Fibroblast of skin of scalp (primary cell): ENCODE measurements at places on chromosomes 12 and 14.

- DNase-seq = no peak
Measured at GRCh38 chr12:81176796-81177195, 98.9 kb downstream of the ACSS3 start.

GRCh38 chr14:43853541-43853940, 653.5 kb downstream of the FSCB start:
- DNase-seq = no peak

DNA sequence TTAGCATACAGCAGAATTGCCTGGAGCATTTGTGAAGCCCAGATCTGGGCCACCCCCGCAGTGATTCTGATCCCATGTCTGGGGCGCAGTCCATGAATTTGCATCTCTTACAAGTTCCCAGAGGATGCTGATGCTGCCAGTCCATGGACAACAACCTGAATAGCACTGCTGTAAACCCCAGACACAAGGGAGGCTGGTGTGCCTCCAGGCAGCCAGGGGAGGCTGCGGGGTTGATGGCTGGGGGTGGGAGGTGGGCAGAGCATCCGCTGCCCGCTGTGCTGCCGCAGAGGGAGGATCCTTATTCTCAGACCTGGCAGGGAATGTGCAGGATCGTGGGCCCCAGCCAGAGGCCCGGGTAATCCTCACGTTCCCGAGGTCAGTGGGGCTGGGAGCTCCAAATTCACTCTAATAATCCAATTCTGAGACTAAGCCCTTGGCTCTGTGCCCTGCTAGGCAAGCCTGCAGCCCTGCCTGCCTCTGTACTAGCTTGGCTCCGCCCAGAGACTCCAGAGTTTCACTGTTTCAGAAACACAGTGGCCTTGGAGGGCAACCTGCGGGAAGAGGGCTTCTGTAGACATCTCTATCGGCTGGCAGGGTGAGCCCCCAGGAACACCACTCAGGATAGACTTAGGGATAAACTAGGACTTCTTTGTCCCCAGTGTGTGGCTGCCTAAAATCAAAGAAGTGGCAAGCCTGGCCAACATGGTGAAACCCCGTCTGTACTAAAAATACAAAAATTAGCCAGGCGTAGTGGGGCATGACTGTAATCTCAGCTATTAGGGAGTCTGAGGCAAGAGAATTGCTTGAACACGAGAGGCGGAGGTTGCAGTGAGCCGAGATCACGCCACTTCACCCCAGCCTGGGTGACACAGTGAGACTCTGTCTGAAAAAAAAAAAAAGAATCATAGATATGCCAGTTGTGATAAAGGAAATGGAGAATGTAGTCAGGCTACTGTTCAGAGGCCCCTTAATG, 17.8 kb upstream of the MLEC start:
- peak; percentile 26 for DNase-seq

DNA sequence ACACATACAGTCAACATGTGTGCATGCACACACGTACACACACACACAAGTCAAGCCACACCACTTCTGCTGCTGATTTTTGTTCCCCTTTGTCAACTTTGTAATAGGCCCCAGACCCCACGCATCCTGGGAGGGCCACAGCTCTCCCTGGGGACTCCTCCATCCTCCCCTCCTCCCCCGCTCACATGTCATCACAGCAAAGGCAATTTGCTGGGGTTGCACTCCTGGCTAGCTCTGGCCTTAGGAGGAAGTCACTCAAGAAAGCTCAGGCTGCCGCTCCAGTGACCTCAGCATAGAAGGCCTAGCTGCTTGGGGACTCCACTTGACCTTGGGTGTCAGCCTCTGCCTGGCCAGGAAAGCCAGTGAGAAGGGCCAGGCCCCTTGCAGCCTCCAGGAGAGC, 27.2 kb downstream of the NGB start:
- no peak for DNase-seq

GRCh38 chr12:63888908-63889635, 44.6 kb downstream of the SRGAP1 start:
- peak; percentile 56 for DNase-seq

- DNase-seq = no peak
Measured at GRCh38 chr14:102573591-102574046, 18.8 kb upstream of the RCOR1 start.

- DNase-seq = no peak
Measured at GRCh38 chr12:113348849-113349536, 9.4 kb upstream of the PLBD2 start.

GRCh38 chr12:78778339-78778738, 86.2 kb upstream of the SYT1 start:
- DNase-seq = no peak

DNA sequence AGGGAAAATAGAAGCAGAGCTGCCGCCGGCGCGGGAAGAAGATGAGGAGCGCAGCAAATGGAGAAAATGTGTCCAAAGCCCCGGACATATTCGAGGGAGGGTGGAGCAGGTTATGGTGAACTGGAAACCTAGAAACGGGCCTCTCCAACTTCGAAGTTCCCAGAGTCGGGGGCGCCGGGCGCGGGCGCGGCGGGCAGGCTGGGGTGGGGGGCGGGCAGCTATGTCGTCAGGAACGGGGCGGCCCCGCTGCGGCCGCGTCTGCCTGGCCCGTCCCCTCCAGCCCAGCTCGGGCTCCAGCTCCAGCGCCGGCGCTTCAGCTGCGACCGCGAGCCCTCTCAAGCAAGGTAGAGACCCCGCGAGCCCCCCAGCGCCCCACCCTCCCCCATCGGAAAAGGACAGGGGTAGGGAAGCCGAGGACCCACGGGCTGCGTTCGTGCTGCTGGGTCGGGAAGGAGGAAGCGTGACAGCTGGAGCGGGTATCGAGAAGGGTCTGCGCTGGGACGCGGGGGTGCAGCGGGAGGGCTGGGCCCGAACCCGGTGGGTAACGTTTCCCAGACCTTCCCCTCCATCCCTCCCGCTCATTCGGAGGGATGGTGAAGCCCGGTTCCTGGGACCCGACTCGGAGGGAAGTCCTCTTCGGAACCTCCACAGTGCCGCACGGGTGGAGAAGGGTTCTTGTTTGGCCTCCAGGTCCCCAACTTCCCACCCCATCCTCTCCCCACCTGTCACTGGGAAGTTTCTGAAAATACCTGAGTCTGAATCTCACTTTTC, 1.0 kb downstream of the DGKA start:
- peak; percentile 42 for DNase-seq

GRCh38 chr12:67705394-67706370, 57.1 kb downstream of the DYRK2 start:
- DNase-seq = peak; percentile 96

DNA sequence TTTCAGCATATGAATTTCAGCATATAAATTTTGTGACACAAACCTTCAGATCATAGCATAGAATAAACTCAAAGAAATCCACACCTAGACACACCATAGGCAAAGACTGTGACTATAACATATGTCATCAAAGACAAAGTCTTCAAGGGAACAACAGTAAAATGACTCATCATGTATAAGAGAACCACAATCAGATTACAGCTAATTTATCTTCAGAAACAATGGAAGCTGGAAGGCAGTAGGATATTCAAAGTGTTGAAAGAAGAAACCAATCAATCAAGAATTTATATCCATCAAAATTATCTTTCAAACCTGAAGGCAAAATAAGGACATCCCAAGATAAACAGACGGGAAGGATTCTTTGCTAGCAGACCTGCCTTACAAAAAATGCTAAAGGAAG, 29.0 kb downstream of the DLK1 start:
- no peak for DNase-seq

GRCh38 chr12:21599143-21599999, 5.3 kb downstream of the GYS2 start:
- DNase-seq = no peak

DNA sequence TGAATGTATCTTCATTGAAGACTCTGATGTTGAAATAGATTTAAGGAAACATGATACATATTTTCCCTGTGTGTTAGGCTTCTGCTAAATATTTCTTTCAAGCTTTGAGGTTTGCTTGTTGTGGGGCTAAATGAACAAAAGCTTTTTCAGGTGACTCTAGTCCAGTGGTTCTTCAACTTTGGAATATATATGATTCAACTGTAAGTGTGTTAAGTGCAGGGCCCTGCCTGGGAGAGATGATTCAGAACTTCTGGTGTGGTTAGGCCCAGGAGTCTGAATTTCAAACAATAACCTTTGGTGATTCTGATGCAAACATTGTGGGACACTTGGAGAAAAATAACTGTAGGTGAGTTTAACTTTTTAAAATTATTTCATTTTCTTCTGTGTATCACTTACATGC, 93.0 kb downstream of the TRHDE start:
- DNase-seq = no peak

DNA sequence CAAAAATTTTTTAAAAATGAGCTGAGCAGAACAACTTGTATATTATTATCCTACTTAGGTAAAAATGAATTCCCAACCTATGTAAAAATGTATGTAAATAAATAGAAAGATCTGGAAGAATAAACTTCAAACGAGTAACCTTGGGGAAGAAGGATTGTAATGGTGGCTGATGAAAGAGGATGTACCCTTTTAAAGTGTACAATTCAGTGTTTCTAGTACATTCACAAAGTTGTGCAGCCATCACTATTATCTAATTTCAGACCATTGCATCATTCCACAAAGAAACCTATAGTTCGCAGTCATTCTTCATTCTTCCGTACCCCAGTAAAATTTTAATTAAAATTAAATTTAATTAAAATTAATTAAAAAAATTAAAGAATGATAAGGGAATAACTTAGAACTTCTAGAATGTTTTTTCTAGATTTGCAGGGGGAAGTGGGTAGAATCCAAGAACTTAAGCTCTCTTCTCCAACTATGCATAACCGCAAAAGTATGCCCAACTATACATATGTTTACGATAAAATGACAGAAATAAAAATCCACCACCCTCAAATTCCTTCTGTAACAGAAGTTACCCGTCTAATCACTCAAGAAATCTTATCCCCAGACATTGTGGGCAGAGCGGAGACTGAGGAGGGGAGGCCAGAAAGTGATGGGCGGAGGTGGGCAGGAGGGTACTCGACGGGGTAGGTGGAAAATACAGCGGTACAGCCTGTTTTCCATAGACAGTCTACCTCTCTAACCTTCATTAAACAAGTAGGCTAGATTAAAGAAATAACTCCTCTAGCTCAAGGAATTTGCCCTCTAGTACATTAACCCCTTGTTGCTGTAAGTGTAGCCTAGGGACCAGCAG, 921 bp downstream of the DEPDC4 start:
- DNase-seq = peak; percentile 60
